ENCODE measurements at places on chromosomes 7 and 10.
A peak's percentile ranks its signal among the peaks of the same experiment; 100 is the strongest.

- no peak for DNase-seq
Measured at GRCh38 chr10:30029164-30029871, 30.1 kb downstream of the JCAD start.

- DNase-seq: no peak
Measured at GRCh38 chr10:6665847-6666246, 85.8 kb upstream of the PRKCQ start.

- no peak for DNase-seq
Measured at GRCh38 chr10:89119651-89120050, 87.5 kb downstream of the CH25H start.

DNA sequence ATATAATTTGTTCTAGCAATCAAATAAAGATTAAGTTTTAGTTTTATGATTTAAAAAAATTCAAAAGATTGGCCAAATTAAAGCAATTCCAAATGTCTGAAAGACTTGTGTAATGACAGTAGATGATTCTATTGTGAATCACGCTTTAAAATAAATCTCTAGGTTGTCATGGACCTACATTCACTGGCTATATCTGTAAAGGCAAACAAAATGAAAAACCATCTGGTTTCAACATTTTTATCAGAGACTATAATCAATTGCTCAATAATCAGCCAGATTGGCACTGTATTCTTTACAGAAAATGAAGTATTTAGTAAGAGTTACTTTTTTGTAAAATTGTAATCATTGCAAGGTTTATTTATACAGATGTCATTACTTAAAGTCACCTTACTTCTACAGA lies 60.7 kb downstream of the DGKB start:
- DNase-seq: no peak

- no peak for DNase-seq
Measured at GRCh38 chr7:92714280-92714679, 122.1 kb downstream of the CDK6 start.

- DNase-seq: no peak
Measured at GRCh38 chr7:140222814-140223213, 46.0 kb upstream of the KDM7A start.

DNA sequence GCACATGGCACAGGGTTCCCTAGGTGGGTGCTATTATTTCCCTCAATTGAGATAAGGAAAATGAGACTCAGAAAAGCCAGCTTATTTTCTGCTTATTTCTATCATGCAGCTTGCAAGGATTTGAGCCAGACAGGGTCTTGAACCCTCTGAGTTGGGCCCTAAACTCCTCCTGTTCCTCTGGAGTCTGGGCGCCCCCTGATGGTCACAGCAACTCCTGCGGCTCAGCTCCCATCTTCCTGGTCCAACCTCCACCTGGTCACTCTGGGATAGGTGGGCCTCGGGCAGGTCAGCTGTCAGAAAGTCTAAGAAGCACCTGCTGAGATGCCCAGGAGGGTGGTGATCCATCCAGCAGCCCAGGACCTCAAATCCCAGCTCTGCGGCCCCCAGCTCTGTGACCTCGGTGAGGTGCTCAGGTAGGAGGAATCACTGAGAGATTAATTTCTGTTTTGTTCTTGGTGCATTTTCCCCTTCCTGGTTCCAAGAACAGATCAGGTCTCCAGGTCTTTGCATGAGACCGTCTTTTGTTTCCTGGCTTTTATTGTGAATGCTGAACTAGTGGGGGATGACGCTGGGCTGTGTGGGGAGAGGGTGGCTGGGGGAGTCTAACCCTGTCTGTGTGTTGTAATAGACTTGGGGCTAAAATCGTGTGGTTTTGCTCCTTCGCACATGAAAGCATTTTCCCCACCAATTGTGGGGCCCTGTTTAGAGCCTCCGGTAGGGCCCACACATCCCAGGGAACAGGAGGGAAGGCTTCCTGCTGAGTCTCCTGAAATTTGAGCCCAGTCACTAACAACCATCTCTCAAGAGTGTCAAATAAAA lies 32.8 kb downstream of the TMEM130 start:
- no peak for DNase-seq

DNA sequence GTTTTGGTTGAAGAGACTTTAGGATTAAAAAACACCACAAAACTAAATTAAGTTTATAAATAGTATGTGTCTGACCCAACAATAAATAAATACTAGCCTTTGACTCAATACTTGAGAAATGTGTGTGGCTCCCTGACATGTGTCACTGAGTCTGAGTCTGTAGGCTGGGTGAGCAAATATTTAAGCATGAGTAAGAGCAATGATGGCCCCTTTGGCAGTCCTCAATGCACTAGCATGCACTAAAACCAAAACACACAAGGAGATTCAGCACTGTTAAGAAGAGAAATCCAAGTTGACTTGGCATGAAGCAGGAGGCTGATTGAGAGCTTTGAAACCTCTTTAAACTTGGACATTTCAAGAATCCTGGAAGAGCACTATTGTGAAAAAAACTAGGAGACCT lies 37.1 kb downstream of the CCDC71L start:
- peak; percentile 74 for DNase-seq

- no peak for DNase-seq
Measured at GRCh38 chr7:110139056-110139455, 951.9 kb upstream of the LRRN3 start.

- DNase-seq: no peak
Measured at GRCh38 chr7:155486783-155487508, 29.0 kb downstream of the EN2 start.

DNA sequence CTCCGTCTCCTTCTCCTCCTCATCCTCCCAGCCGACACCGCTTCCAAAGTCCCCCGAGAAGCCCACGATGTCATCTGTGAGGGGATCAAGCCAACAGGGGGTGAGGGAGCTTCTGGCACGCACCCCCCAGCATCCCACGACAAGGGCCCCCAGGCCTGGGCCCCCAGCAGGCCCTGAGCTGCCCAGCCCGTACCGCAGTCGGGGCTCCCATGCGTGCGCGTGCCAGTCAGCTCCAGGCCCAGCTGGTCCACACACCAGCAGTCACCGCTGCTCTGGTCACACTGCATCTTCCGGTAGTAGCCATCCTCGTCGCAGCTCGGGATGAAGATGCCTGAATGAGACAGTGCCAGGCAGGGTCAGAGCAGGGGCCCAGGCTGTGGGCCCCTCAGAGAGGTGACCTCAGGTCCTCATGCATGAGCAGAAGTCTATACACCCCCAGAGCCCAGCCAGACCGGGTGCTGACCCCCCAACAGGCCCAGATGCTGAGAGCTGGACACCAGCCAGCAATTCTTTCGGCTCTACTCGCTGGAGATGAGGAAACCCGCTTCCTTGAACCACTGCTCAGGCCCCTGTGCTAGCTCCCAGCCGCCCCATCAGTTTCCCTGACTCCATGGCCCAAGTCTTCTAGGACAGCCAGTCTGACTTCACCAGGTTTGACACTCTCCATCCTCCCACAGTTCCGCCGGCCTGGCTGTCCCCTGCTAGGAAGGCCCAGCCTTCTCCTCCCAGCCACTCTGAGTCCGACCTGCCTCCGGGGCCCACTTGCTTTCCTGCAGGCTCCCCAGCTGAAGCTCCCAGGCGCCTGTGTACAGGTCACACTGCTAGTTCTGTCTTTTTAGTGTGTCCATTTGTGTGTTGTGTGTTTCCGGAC lies 25.3 kb downstream of the SPOCK2 start:
- no peak for DNase-seq

GRCh38 chr10:14586901-14587300 lies 187.8 kb downstream of the FAM107B start:
- DNase-seq: no peak

GRCh38 chr10:14822879-14823755 lies 14.7 kb downstream of the CDNF start:
- DNase-seq: peak; percentile 43

DNA sequence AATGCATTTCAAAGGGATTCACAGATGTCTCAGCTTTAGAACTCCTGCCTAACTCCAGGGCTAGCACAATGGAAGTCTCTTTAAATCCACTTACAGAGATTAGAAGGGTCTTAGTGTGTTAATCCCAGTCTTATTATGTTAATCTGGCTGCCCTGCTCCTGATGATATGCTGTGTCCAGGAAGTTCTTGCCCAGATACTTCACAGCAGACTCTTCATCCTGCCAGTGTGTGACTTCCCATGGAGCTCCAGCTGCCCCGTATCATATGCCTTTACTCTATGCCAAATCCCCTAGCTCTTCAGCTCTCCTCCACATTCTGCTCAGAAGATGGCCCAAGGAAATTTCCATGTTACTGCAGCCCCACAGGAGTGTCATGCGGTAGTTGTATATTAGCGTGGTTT lies 533.8 kb downstream of the GALNT17 start:
- DNase-seq: no peak

DNA sequence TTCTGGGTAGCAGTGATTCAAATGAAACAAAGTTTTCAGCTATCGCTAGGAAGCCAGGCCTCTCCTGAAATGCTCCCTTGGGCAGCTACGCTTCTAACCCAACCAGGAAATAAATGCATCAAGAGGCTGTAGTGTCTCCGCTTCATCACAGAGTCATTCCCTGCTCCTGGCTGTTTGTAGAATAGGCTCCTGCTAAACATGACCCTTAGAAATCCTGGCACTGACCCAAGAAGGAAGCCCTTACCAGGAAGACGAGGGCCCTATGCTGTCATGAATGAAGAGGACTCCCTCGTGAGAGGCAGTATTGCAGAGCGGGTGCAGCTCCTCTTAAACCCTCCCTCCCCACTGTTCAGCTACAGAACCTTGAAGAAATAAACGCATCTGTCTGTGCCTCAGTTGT lies 48.3 kb downstream of the NOD1 start:
- no peak for DNase-seq

DNA sequence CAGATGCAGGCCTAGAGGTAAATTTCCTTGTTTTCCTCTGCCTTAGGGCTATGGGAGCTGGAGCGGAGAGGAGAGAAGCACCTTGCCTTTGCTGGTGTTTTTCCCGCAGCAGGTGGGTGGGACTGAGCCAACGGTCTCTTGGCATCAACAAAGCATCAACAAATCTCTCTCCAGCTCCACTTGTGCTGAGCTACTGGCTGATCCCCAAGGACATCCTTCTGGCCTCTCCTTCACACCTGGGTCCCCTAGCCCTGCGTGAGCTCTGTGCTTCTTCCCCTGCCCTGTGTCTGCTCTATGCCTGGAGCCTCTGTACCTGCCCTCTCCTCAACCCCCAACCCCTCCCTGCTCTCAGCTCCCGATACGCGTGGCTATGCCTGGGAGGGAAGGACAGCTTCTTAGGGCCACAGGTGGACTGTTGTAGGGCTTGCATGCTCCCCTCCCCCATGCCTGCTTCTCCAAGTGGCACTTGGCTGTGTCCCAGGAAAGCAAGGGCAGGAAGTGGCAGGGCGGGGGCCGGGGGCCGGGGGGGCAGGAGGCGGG lies 3.2 kb upstream of the CLDN4 start:
- DNase-seq: no peak

All from AG08396 (cell line).